ENCODE measurements at places on chromosomes 11 and 22.

- DNase-seq = no peak
Measured at GRCh38 chr22:47990481-47990880, 1228.0 kb downstream of the TBC1D22A start.

DNA sequence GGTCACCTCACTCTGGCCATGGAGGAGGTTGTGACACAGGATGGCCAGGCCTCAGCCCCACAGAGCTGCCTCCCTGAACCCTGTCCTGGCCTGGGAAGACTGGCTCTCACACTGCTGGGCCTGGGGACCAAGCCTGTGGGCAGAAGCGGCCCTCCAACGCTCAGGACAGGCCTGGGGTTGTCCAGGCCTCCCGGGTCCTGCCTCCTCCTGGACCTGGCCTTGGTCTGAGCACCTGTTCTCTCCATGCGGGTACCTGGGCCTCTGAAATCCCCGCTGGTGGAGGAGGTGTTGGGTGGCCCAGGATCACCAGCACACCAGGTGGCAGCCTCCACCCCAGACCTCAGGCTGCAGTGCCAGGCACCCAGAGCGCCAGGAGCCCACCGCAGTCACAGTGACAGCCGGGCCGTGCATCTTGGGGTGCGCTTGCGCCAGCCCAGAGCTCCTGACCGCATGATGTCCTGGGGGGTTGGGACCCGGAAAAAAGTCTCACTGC lies 16.1 kb upstream of the PIM3 start:
- DNase-seq = no peak

GRCh38 chr11:40732132-40732531 lies 727.3 kb downstream of the LRRC4C start:
- DNase-seq = no peak

GRCh38 chr11:110123003-110123402 lies 29.8 kb downstream of the ZC3H12C start:
- DNase-seq = no peak

- DNase-seq = peak; percentile 30
Measured at GRCh38 chr11:6737872-6738466, 33.8 kb downstream of the OR2AG2 start.

DNA sequence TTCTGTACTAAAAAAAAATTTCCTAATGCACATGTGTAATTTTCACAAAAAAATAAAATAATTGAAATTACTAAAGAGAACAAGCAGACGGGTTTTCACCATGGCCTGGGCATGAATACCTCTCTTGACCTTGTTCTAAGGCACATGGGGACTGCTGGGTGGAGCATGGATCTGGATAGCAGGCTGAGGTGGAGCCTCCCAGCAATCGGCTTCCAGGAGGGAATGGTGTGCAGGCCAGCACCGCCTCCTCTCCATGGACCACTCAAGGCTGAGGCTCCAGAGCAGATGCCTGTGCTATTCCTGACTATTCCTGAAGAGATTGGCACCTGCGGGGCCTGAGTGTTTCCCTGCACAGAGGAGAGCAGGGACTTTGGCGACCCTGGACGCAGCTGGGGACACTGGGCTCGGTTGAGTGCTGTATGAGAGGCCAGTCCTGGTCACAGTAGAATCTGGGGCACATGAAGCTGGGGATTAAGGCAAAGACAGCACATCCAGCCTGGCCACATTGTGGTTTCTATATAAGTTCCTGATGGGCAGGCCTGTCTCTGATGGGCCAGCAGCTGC lies 963.6 kb downstream of the BRD1 start:
- DNase-seq = no peak

GRCh38 chr22:46229701-46230100 lies 20.4 kb downstream of the CDPF1 start:
- DNase-seq = no peak

GRCh38 chr22:17880020-17880419 lies 105.8 kb upstream of the BID start:
- DNase-seq = no peak

GRCh38 chr22:17108256-17109112 lies 12.7 kb downstream of the TMEM121B start:
- no peak for DNase-seq

GRCh38 chr22:36077271-36077670 lies 48.6 kb upstream of the RBFOX2 start:
- DNase-seq = no peak

GRCh38 chr11:94494126-94494680 lies 419 bp downstream of the ANKRD49 start:
- DNase-seq = no peak

DNA sequence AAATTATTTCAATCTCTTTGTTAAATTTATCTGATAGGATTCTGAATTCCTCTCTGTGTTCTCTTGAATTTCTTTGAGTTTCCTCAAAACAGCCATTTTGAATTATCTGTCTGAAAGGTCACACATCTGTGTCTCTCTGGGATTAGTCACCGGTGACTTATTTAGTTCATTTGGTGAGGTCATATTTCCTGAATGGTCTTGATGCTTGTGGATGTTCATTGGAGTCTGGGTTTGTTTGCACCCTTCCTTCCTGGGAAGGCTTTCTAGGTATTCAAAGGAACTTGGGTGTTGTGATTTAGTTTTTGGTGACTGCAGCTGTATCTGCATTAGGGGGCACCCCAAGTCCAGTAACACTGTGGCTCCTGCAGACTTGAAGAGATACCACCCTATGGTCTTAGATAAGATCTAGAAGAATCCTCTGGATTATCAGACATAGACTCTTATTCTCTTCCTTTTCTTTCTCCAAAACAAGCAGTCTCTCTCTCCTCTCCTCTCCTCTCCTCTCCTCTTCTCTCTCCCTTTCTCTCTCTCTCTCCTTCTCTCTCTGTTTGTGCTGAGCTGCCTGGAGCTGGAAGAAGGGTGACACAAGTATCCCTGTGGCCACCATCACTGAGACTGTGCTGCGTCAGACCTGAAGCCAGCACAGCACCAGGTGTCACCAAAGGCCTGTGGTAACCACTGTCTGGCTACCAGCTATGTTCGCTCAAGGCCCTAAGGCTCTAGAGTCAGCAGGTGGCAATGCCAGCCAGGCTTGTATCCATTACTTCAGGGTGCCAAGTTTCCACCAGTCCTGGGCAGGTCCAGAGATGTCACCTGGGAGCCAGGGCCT lies 3.3 kb upstream of the HEPN1 start:
- no peak for DNase-seq

DNA sequence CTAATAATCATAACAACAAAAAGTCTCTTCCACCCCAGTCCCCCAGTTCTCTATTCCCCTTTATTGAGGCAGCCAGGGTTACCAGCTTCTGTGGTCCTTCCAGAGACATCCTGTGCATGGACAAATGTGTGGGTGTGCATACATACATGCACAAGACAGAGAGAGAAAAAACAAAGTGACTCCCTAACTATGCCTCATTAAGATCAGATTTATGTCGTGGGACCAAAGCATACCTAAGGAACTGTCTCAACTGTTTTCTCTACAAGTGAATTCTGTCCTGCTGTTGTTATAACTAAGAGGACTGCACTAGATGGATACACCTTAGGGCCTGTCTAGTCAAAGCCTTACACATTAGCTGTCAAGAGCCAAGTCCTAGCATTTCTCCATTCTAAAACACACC lies 106.7 kb downstream of the MRTFA start:
- no peak for DNase-seq

DNA sequence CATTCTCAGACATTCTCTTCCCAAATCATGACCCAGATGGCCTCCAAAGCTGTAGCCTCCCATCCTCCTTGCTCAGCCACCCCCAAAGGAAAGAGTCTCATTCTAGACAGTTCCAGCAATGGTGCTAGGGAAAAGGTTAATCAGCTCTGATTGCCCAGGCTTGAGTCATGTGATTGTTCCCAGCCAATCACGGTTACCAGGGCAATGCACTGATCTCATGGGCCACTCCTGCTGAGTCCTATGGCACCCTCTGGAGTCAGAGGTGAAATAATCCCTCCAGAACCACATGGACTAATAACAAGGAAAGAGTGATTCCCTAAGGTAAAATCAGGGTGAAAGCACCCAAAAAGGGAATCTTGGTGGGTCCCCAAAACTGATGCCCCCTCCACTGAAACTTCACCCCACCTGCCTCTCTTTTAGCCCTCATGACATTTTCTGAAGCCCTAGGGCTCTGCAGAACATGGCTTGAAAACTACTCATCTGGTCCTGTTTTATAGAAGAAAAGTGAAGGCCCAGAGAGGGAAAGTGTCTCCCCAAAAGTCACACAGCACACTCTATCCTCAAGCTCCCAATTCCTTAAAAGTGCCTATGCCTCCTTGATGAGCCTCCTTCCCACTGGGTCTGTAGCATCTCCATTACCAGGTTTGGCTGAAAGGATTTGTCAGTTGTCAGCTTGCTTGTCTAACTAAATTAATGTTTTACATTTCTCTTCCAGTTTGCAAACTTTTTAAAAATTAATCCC lies 203.7 kb downstream of the MN1 start:
- DNase-seq = no peak

GRCh38 chr22:26448941-26449340 lies 19.9 kb downstream of the ASPHD2 start:
- no peak for DNase-seq

DNA sequence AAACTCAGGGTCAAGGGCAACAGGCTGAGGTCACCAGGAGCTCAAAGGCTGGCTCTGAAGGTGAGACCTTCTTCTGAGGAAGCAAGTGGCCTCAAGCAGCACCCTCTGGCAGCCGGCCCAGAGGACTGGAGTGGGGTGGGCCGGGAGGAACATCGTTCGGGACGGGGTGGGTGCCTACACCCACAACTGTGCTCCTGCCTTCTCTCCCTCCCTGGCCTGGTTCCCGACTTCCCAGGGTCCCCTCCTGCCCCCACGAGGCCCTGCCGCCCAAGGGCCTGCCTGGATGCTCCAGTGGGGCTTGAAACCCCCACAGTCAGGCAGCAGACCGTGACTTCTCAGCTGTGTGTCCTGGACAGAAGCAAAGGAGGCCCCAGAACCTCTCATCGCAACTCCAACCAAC lies 195.7 kb downstream of the IGLL1 start:
- no peak for DNase-seq

DNA sequence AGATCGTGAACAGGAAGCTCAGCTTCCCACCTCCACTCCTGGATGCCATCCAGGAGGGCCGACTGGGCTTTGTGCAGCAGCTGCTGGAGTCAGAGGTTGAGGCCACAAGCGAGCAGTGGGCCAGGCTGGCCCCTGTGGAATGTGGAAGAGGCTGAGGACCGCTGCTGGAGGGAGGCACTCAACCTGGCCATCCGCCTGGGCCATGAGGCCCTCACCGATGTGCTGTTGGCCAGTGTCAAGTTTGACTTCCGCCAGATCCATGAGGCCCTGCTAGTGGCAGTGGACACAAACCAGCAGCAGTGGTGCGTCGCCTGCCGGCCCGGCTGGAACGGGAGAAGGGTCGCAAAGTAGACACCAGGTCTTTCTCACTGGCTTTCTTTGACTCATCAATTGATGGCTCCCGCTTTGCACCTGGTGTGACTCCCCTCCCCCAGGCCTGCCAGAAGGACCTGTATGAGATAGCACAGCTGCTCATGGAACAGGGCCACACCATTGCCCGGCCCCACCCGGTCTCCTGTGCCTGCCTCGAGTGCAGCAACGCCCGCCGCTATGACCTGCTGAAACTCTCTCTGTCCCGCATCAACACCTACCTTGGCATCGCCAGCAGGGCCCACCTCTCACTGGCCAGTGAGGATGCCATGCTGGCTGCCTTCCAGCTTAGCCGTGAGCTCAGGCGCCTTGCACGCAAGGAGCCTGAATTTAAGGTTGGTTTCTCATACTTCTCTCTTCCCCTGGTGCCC lies 24.9 kb downstream of the ART5 start:
- no peak for DNase-seq

GRCh38 chr11:70606248-70606950 lies 208.1 kb downstream of the CTTN start:
- DNase-seq = no peak

GRCh38 chr11:29184939-29185890 lies 831.6 kb downstream of the KCNA4 start:
- DNase-seq = no peak

DNA sequence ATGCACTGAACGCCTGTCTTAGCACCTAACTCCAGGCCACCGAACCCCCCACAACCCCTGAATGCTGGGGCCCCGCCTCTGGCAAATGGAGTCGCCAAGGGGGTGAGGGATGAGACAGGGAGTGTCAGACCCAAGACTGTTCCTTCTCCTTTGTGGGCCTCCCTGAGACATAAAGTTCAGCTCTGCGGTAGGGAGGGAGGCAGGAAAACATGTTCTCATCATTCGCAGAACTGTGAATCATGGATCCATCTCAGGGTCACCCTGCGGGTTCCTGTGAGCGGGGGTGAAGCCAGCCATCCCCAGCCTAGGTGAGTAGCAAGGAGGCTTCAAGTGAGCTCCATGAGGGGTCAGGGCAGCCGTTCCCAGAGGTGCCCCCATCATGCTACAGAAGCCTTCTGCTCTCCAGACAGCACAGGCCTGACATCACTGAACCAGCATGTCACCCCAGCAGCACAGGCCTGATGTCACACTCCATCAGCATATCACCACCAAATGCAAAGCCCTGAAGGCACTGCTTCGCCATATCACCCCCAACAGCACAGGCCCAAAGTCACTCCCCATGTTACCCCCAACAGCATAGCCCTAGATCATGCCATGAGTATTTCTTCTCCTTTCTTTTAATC lies 27.2 kb downstream of the TMPRSS6 start:
- DNase-seq = no peak

DNA sequence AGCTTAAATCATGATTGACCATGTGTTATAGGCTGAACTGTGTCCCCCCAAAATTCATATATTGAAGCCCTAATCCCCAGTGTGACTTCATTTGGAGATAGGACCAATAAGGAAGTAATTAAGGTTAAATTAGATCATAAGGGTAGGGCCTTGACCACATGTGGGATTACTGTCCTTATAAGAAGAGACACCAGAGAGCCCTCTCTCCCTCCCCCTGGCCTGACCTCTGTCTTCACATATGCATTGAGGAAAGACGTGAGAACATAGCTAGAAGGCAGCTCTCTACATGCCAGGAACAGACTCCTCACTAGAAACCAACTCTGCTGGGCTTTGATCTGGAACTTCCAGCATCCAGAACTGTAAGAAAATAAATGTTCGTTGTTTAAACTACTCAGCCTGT lies 13.6 kb upstream of the NUP50 start:
- no peak for DNase-seq

DNA sequence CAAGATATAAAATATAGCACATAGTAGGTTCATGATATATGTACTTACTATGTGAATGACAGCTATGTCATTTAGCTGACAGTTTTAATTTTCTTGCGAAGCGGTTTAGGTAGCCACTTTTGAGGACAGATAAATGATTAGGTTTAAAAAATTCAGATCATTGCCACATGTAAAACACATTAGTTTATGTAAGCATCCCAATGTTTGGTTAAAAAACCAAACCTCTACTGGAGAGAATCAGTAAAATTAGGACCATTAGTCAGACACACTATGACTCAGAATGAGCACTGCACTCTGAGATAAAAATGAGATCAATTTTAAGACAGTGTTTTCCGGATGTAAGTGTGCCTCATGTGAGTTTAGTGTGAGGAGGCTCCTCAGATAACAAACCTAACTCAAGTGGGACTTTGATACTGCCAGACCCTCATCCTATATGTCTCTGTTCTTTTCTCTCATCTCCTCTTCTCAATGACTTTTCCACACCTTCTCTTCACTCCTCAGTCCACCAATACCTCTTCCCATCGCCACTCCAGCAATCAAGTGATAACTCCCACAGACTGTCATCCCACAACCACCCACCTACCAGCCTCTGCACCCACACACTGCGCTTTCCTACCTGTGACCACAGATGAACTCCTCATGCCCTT lies 6.8 kb upstream of the OR2AT4 start:
- no peak for DNase-seq
